ENCODE measurements at places on chromosomes 7 and 10.
A peak's percentile ranks its signal among the peaks of the same experiment; 100 is the strongest.

DNA sequence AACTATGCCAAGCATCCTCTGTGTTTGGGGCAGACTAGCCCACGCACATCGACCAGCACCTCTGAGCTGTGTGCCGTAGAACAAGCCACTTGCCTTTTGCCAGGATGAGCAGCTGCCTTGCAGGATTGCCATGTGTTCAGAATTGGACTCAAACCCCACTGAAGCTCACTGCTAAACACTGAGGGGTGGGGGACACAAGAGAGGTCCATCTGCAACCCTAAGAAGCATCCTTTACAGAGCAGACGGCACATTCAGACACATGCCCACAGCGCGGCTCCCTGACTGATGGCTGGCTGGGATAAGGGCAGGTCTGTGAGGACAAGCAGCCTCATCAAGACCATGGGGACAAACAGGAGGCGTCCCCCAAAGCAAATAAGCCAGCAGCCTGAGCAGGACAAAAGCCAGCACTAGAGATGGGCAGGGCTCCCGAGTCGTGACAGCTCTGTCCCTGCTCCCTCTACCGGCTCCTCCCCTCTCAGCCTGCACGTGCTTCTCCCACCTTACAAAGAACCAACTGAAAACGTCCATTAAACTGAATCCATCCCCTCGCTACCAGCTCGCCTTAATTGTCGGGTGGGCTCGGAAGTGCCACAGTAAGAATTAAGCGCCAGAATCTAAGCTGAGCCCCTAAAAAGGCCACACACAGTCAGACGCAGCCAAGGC is 114.2 kb downstream of the PRKAG2 start:
- DNase-seq: no peak

DNA sequence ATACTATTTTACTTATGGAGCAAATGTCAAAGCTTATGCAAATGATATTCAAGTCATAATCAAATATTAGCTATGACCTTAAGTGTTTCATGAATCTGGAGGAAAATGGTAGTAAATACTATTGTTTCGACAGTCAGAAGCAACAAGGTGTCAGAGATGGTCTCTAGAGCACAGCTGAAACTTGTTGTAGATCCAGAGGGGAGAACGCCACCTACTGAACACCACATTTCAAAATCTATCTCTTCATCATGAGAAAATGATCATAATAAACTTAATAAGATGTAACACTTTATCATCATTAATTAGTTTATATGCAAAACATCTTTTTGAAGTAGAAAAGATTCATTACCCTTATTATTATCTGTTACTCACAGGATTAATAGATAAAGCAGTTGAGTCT is 418.7 kb downstream of the GATA3 start:
- DNase-seq: no peak

- no peak for DNase-seq
Observed at GRCh38 chr10:11429439-11430052, 181.9 kb downstream of the USP6NL start.

DNA sequence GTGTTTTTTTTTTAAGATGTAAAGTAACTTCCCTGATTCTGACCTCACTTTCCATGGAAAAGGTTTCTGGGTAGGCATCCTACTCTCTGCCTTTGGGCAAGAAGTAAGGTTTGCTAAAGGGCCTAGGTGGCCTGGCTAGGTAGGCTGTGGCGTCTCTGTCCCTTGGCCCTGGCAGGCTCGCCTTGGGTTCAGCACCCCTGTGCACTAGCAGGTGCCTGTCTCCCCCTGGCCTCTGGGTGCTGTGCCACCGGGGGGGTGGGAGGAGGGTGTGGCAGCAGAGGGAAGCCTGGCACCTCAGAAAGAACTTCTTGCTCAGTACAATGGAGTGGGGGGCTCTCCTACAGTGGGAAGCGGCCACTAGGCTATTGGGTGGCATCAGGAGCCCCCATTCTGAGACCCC is 14.0 kb downstream of the TECPR1 start:
- DNase-seq: peak; percentile 72

GRCh38 chr10:723973-724372 is 34.5 kb upstream of the DIP2C start:
- DNase-seq: no peak

All from coronary artery (tissue), 2 donors.